Osteoblast (primary cell): ENCODE measurements at places on chromosomes 7 and 10.

- no peak for DNase-seq
Measured at GRCh38 chr10:77430530-77430929, 207.1 kb downstream of the KCNMA1 start.

DNA sequence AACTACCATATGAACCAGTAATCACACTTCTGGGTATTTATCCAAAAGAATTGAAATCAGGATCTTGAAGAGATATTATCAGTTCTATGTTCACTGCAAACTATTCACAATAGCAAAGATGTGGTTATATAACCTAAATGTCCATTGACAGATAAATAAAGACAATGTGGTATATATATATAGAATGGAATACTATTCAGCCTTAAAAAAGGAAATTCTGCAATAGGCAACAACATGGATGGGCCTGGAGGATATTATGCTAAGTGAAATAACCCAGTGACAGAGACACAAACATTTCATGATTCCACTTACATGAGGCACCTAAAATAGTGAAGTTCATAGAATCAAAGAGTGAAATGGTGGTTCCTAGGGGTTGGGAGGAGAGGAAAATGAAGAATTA lies 90.6 kb upstream of the CDK1 start:
- DNase-seq, result no peak

DNA sequence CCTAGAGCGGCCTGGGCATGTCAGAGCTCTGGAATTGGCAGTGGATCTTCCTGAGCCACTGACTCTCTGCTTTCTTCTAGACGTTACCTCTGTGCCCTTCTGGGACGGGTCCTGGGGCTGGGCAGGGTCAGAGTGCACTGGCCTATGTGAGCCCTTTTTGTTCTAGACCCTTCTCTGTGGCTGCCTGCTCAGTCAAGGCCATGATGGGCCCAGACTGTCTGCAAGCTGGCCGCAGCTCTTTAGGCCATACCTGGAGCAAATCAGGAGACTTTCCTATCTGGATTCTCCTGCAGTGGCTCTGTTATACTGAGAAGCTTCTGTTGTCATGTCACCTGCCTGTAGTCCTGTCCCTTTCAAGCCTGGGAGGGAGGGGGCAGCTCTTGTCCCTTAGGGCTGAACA lies 70.1 kb downstream of the ADCY1 start:
- no peak for DNase-seq

GRCh38 chr10:126518218-126519080 lies 130.2 kb upstream of the ADAM12 start:
- DNase-seq, result no peak

- no peak for DNase-seq
Measured at GRCh38 chr7:20786779-20787659, at the start of gene SP8. SP8 (minus strand) TSS chr7:20786886; CDS start chr7:20786798, 88 bp downstream.

DNA sequence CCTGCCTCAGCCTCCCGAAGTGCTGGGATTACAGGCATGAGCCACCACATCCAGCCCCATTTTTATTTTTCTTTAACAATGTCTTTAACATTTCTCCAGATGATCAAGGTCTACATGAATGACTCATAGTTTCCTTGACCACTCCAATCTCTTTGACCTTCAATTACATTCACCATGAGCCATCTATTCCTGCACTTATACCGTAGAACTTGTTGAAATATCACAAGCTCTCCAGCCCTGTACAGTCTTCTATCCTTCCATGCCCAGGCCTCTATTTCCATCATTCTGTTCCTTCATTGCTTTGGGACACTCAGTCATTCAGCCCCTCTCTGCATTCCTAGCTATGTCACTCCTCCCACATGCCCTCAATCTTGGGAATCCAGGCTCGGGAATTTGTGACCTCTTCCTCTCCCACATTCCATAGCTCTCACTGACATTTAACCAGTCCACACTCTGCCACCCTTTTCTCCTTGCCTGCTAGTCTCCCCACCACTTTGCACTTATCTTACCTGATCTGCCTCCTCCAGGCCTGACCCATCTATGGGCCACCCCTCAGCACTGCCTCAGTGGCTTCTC lies 151.8 kb upstream of the STK17A start:
- DNase-seq, result no peak

GRCh38 chr7:114789871-114790311 lies 132.0 kb upstream of the MDFIC start:
- DNase-seq, result peak; percentile 65

GRCh38 chr10:64209561-64209960 lies 688.4 kb downstream of the REEP3 start:
- DNase-seq, result no peak

DNA sequence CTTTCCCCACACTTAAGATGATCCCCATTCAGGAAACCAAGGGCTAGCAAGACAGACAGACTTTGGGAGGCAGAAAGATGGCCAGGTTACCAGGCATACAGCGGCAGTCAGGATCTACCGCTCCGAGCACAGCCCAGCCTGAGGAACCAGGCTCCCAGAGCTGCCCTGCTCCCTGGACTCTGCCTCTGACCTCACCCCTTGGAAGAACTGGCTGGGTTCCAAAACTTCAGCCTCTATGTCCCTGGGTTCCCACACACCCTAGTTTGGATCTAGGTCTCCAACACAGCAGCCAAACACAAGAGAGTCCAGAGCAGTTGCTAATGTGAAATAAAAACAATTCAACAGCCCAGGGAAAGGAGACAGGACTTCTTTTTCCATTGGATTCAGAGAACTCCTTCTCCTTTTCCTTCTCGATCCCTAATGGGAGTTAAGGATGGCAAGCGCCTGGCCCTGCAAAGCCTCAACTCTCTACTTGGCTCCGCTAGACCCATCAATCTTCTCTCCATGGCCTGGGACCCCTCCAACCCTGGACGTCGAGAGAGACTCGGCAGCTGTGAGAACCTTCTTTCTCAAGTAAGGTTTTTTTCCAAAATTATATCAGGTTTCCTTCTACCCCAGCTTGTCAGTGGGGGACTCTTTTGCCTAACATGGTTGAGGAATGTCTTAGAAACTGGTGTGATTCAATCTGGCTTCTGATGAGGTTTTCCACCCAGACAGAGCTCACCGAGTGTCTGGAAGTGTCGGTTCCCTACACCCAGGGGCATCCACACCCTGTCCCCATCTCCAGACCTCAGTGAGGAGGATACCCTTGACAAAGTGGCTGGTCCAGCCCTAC lies 219.6 kb downstream of the KCNMA1 start:
- DNase-seq, result no peak

DNA sequence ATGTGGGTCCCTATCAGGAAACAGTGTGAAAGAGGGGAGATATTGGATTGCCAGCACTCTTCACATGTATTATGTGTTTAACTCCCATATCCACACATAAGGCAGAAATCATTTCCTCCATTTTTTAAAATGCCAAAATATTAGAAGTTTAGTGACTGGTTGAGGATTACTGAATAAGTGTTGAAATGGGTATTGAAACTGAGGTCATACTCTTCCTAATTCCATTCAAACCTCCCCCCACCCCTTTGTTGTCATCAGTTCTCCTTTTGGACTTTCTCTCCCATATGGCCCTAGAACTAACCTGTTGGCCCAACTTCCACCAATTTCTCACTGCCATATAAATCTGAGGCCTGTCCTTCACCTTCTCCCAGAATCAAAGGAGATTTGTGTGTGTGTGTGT lies 81.6 kb downstream of the EVX1 start:
- DNase-seq, result no peak

- no peak for DNase-seq
Measured at GRCh38 chr7:151551820-151552219, 32.1 kb upstream of the RHEB start.

- DNase-seq, result no peak
Measured at GRCh38 chr10:1354809-1355710, 298.9 kb downstream of the WDR37 start.

DNA sequence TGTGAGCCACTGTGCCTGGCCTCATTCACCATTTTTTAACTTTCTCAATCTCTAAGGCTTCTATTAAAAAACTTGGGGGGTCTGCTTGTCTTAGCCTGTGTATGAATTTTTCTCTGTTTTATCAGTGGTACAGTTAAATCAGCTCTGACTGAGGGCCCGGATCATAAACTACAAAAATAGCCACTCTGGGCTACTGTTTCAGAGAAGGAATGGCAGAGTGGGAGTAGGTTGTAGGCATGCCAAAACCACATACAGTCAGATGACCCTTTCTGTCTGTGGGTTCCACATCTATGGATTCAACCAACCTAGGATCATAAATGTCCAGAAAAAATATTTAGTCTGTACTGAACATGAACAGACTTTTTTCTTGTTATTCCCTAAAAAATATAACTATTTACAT lies 21.3 kb downstream of the TBC1D12 start:
- no peak for DNase-seq

- DNase-seq, result no peak
Measured at GRCh38 chr7:101859411-101860106, 42.1 kb downstream of the CUX1 start.

DNA sequence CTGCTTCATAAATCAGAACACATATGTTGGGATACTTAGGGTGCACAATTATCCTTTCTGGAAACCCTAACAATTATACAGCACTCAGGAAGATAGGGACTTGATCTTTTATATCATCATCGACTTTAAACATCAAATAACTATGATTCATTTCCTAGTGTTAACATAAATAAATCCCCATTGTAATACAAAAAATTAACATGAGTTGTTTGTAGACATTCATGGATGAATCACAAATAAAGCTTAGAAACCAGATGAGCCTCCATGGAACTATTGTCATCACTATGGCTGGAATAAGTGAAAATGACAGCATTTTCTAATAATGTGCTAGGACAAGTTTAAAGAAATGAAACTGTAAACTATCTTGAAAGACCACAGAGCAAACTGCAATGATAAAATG lies 821.7 kb downstream of the GATA3 start:
- no peak for DNase-seq

DNA sequence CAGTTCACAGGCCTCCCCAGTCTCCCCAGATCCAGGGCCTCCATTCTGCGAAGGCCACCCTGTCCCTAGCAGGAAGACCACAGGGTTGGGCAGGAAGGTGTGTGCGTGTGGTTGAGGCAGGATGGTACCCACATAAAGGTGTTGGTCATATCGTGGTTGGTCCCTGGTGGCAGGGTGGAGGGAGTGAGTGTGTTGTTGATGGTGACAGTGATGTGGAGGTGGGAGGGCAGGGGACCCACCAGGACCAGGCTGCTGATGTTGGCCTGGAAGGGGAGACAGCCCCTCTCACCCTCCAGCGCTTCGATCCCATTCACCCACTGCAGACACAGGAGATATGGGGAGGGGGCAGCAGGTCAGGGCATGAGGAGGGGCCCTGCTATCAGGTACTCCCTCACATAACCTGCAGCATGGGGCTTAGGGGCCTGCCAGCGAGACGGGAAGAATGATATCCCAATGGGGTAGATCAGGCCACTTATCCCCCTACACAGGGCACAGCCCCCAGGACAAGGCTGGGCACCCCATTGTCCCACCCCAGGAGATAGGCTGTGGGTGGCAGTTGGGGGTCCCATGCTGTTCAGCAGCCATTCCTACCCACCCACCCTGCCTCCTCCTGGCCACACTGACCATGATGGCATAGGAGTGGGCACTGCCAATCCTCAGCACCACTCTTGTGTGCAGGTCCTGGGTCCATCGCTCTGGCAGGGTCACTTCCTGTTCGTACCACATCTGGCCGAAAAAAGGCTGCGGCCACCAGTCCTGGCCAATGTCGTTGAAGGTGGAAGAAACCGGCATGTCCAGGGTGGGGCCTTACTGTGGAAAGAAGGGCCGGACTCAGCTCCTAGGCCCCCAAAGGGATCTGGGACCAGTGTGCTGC lies 69.0 kb upstream of the ZNF479 start:
- DNase-seq, result no peak

DNA sequence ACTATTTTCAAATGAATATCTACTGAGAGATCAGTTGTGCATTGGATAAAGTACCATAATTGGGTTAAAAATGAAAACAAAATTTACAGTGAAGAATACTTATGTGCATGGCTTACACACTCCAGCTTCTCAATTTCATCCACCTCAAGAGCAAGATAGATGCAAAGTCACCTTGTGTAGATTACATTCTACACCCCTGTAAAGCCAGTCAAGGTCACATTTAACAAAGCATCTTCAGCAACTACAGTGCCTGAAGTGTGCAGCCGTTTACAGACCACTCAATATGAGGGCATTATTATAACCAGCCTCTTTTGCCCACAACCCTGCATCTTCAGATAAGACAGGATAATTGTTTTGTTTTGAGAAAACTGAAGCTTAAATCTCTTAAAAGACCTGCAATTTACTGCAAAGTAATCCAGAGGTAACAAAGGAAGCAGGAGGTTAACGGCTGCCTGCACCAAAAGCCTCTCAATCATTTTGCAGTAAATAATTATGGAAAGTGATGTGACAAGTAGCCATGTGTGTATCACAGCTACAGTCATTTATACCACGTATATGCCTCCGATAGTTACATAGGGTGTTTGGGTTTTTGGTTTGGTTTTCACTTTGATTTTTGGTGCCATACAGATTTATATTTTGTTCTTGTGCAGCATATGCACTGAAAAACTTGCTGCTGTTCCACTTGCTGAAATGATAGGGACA lies 4.9 kb downstream of the PURB start:
- no peak for DNase-seq

DNA sequence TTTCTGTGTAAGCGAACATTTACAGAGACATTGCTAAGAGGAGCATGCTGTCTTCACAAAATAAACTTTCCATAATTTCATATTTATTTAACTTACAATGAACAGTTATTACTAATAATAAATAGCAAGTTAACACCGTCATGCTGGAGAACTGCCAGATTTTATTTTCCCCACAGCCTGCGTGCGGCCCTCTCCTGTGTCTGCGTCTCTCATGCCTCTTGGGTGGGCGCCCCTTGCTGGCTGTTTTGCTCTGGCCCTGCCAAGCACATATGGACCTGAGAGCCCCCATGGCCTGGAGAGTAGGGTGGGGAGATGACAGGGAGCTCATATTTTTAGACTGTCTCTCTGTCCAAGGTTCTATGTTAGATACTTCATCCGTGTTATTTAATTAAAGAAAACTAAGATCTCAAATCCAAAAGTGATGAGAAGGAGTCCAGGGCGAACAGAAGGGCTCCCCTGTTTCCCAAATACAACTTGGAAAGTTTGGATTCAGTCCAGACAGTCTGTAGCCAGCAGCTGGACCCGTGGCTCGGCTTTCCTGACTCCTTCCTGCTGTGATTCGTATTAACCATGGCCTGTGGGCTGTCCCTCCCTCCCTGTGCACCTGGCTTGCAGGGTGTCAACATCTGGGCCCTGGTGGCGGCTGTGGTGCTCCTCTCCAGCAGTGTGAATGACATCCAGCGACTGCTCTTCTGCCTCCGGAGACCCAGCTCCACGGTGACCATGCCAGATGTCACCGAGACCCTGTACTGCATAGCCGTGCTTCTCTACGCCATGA lies 20.5 kb downstream of the FBH1 start:
- DNase-seq, result no peak

GRCh38 chr7:77386165-77386822 lies 29.9 kb downstream of the GSAP start:
- DNase-seq, result no peak
